ENCODE measurements at places on chromosomes 11 and 22.

- H3K4me3 ChIP-seq, result peak overlapping the region; percentile 41
- peaks cover 35% of the 10 kb centered on the region for H3K4me1 ChIP-seq
- no peaks in the 10 kb centered on the region for H3K27me3 ChIP-seq
- peak overlapping the region; percentile 1 for H3K27ac ChIP-seq
Measured at GRCh38 chr11:85551881-85552280, 75.3 kb downstream of the DLG2 start.

DNA sequence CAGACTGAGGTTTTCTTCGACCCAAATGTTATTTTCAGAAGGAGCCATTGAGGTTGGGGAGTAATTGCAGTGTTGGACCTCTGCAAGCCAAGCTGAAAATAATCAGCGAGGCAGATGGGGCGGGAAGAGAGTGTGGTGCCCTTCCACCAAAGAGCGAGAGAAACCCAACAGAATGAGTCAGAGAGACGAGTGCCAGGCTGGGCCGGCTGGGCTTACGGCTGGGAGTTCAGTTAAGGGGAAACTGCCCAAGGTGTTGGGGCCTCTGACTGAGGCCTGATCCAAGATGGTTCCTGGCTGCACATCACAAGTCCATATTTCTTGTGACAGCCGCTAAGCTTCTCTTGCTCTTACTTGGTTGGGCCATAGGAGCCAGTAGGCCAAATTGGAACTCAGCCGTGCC lies 30.4 kb upstream of the CREB3L1 start:
- H3K4me3 ChIP-seq, result no peak overlapping the region
- H3K36me3 ChIP-seq, result no peaks in the 10 kb centered on the region
- H3K27ac ChIP-seq, result no peak overlapping the region
- no peak for DNase-seq
- peaks cover 30% of the 10 kb centered on the region for H3K4me1 ChIP-seq
- H3K27me3 ChIP-seq, result peaks cover 4% of the 10 kb centered on the region

DNA sequence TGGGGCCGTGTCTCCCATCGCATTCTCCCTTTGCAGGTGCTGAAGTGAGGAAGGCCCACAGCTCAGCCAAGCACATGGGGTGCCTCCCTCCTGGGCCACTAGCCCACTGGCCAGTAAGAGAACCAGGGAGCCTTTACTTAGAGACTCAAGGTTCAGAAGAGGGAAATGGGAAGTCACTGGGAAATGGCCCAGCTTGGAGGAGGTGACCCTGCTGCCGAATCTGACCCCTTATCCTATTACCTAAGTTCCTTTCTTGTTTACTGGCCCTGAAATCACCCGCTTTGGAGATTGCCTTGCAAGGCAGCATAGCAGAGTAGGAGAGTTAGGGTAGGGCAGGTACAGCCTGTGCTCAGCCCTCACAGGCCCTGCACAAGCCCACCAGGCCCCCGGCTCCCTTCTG lies 24.4 kb downstream of the UPB1 start:
- no peaks in the 10 kb centered on the region for H3K36me3 ChIP-seq
- no peak for DNase-seq
- no peak overlapping the region for H3K4me3 ChIP-seq
- peaks cover 5% of the 10 kb centered on the region for H3K27me3 ChIP-seq

GRCh38 chr22:49328118-49328475 lies 499.6 kb downstream of the BRD1 start:
- peaks cover 4% of the 10 kb centered on the region for H3K27me3 ChIP-seq
- no peak overlapping the region for H3K27ac ChIP-seq
- no peak overlapping the region for H3K4me3 ChIP-seq
- no peaks in the 10 kb centered on the region for H3K4me1 ChIP-seq
- no peak for DNase-seq
- H3K36me3 ChIP-seq, result no peaks in the 10 kb centered on the region

DNA sequence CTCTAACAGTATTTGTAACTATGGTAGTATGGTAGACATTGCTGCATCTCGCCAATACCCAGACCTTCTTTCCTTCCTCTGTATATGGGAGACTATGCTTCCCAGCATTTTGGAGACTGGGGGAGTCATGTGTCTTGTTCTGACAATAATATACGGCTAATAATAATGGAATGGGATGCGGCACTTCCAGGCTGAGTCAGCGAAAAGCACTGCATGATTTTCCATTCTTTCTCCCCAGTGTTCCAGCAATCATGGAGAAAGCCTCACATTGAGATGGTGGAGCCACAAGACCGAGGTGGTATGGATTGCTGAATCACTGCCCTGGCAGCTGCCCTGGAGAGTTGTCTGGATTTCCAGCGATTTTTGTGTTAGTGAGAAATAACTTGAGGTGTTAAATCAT lies 77.1 kb upstream of the FIBIN start:
- no peak overlapping the region for H3K27ac ChIP-seq
- H3K4me1 ChIP-seq, result no peaks in the 10 kb centered on the region
- DNase-seq, result no peak
- H3K4me3 ChIP-seq, result no peak overlapping the region
- no peaks in the 10 kb centered on the region for H3K36me3 ChIP-seq

- peaks cover 3% of the 10 kb centered on the region for H3K27me3 ChIP-seq
- H3K4me3 ChIP-seq, result no peak overlapping the region
- no peak for DNase-seq
- no peak overlapping the region for H3K27ac ChIP-seq
- H3K36me3 ChIP-seq, result peaks cover 3% of the 10 kb centered on the region
Measured at GRCh38 chr11:73391665-73392064, 15.5 kb downstream of the RELT start.
